ENCODE measurements at places on chromosomes 6 and 20.

- no peak overlapping the region for H3K27ac ChIP-seq
- H3K36me3 ChIP-seq = no peaks in the 10 kb centered on the region
- DNase-seq = no peak
- H3K4me1 ChIP-seq = no peaks in the 10 kb centered on the region
- peaks cover 2% of the 10 kb centered on the region for H3K27me3 ChIP-seq
Measured at GRCh38 chr6:44567406-44567805, 179.9 kb downstream of the CDC5L start.

- no peaks in the 10 kb centered on the region for H3K27me3 ChIP-seq
- no peak for DNase-seq
- no peaks in the 10 kb centered on the region for H3K36me3 ChIP-seq
- H3K27ac ChIP-seq = no peak overlapping the region
- H3K4me1 ChIP-seq = peaks cover 40% of the 10 kb centered on the region
- no peak overlapping the region for H3K4me3 ChIP-seq
Measured at GRCh38 chr6:15272562-15272961, 26.7 kb downstream of the JARID2 start.

GRCh38 chr6:69706724-69707123, 90.1 kb downstream of the LMBRD1 start:
- no peaks in the 10 kb centered on the region for H3K4me1 ChIP-seq
- H3K27ac ChIP-seq = no peak overlapping the region
- peaks cover 26% of the 10 kb centered on the region for H3K36me3 ChIP-seq
- H3K27me3 ChIP-seq = no peaks in the 10 kb centered on the region

- peak; percentile 62 for DNase-seq
- H3K4me1 ChIP-seq = peaks cover 77% of the 10 kb centered on the region
- no peaks in the 10 kb centered on the region for H3K27me3 ChIP-seq
- peaks cover 13% of the 10 kb centered on the region for H3K36me3 ChIP-seq
- H3K4me3 ChIP-seq = peak overlapping the region; percentile 60
- peak overlapping the region; percentile 97 for H3K27ac ChIP-seq
Measured at GRCh38 chr6:53335224-53335994, 13.3 kb downstream of the ELOVL5 start.

- peaks cover 42% of the 10 kb centered on the region for H3K4me1 ChIP-seq
- no peaks in the 10 kb centered on the region for H3K36me3 ChIP-seq
- DNase-seq = peak; percentile 59
- H3K4me3 ChIP-seq = peak overlapping the region; percentile 37
Measured at GRCh38 chr20:64083378-64083803, 807 bp downstream of the LKAAEAR1 start.

DNA sequence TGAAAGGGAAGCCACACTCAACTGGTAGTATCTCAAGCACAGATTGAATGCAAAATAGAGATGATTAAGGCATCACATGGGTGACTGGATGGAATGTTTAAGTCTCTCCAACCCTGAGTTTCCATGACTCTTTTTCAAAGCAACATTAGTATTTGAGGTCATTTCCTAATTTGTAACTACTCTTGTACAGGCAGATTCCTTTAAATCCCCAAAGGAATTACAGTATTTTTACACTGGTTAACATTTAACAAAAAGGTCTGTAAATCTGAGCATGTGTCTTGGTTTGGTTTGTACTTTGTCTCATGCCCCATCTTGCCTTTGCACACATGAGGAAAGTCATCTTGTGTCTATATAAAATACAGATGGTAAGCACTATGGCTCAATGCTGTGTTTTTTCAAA, 15.1 kb downstream of the RMND1 start:
- DNase-seq = no peak
- H3K4me1 ChIP-seq = peaks cover 6% of the 10 kb centered on the region
- no peak overlapping the region for H3K27ac ChIP-seq
- no peak overlapping the region for H3K4me3 ChIP-seq
- H3K36me3 ChIP-seq = peaks cover 14% of the 10 kb centered on the region
- no peaks in the 10 kb centered on the region for H3K27me3 ChIP-seq

DNA sequence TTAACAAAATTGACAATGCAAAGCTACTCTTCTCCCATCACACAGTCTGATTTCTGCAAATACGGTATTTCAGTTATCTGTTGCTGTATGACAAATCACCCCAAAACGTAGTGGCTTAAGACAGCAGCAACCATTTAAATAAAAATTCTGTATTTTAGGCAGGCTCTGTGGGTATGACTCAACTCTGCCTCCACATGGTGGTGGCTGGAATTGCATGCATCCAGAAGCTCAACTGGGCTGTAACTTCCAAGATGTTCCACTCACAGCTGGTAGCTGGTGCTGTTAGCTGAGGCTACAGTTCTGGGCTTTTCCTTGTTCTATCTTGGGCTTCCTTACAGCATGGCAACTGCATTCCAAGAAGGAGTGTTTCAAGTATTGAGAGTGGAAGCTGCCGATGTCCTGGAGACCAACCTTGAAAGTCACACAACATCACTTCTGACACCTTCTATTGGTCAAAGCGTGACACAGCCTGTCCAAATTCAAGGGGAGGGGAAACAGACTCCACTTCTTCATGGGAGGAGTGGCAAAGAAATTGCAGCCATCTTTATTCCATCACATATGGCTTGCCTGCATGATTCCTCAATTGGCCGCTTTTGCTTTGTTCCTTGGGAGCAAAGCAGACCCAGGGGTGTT, 39.7 kb upstream of the TULP1 start:
- no peaks in the 10 kb centered on the region for H3K4me1 ChIP-seq
- H3K36me3 ChIP-seq = no peaks in the 10 kb centered on the region
- no peaks in the 10 kb centered on the region for H3K27me3 ChIP-seq
- no peak overlapping the region for H3K27ac ChIP-seq
- no peak overlapping the region for H3K4me3 ChIP-seq
- peak; percentile 81 for DNase-seq

DNA sequence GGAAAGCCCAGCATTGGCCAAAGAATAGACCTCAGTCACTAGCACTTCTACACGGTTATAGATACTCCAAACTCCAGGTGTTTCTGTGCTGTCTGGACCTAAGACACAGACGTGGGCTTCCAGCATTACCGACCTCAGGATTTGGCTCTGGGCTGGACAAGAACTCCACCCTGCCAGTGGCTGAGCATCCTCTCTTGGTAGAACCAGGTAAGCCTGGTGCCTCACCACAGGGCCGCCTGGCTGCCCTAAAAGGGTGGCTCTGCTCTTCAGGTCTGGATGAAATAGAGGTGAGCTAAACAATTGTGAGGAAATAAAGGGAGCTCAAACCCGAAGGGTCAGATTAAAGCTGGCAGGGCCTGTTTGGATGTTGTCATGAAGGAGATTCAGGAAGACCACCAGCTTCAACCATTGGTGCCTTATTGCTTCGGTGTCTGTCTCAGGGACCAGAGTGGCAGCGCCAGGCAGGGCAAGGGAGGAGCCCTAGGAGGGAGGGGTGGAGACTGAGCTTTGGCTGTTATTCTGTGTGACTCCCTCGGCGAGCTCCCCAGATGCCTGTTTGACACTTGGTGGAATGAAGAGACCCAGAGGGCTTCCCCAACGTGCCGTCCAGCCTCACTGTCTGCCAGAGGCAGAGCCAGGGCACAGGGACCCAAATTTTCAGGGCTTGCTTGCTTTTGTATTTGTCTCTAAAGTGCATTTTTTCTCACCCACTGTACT, 8.6 kb downstream of the SYNDIG1 start:
- no peaks in the 10 kb centered on the region for H3K27me3 ChIP-seq
- H3K36me3 ChIP-seq = no peaks in the 10 kb centered on the region
- H3K4me1 ChIP-seq = no peaks in the 10 kb centered on the region
- H3K4me3 ChIP-seq = no peak overlapping the region
- no peak overlapping the region for H3K27ac ChIP-seq
- no peak for DNase-seq

GRCh38 chr6:159833556-159833955, 33.5 kb downstream of the PNLDC1 start:
- H3K4me1 ChIP-seq = peaks cover 23% of the 10 kb centered on the region
- H3K27ac ChIP-seq = no peak overlapping the region
- no peaks in the 10 kb centered on the region for H3K36me3 ChIP-seq

DNA sequence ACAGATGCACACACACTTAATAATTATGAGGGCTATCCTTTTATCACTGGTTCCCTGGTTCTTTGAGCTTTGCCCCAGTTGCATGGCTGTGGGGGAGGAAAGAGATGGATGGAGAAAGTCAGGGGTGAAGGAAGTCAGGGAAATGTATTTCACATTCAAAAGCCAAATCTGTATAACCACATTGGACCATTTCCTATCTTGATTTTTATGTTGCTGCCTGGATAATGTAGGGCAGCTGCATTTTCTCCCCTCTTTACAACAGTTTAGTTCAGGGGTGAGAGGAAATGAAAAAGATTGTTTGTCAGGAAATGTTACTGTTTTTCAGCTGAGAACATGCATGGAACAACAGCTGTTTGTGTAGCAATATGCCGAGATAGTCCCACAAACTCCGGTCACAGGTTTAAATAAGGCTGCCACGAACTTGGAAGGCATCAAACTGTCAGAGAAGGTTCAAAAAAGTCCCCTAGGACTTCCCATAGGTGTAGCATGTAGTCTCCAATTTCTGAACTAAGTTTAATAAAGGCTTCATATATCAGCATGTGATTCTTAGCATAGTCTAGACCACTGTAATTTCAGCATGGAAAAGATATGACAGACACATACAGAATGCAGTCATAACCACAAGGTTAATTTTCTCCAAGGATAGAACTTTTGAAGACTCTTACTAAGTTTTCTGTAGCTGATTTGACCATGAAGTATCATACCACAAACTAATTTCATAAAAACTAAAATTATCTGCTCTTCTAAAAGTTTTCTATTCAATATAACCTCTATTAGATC, 82.1 kb upstream of the COL21A1 start:
- H3K27me3 ChIP-seq = no peaks in the 10 kb centered on the region
- H3K4me1 ChIP-seq = no peaks in the 10 kb centered on the region
- no peak overlapping the region for H3K4me3 ChIP-seq
- H3K27ac ChIP-seq = no peak overlapping the region

DNA sequence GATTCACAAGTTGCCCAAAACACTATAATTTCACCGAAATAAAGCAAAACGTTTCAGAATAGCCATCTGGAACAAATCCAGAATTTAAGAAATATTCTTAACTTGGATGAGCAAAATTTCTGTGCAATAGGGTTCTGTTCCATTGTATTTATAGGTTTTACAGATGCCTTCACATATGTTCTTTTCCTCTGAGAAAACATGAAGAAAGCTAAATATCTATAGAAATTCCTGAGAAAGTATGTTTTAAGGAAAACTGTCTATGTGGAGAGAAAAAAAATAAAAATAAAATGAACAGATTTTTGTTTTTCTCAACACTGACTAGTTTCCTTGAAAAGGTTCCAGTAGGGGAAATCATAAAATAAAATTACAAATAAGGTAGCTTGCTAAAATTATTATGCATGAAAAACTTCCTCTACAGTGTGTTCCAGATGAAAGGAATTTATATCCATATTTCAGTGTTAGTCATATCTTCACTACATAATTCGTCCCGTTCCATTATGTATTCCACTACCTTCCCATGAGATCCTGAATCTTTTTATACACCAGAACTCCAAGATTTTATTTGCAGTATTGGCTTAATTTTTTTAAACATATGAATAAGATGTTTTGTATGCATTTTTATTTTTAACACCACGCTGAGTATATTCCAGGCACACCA, 42.4 kb upstream of the TMX4 start:
- no peaks in the 10 kb centered on the region for H3K4me1 ChIP-seq
- no peak overlapping the region for H3K27ac ChIP-seq
- DNase-seq = no peak
- no peaks in the 10 kb centered on the region for H3K27me3 ChIP-seq

DNA sequence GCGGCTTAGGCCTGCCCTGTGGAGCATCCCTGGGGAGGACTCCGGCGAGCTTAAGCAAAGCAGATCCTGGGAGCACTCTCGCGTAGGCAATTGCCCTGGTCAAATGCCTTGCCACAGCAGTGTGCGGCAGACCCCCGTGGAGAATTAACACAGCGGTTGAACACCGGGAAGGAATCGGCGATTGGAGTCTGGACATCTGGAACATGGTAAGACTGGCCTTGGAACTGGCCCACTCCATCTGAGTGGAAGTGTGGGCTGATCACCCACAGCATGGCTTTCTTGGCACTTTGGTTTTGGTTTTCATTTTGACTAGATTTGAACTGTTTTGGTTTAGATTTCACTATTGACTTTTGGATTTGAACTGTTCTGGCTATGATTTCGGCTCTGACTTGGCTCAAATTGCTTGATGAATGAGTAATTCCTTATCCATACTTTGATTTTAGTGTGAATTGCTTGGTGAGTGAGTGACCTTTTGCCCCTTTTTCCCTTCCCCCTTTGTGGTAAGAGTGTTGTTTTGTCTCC, 300.7 kb downstream of the RNGTT start:
- no peak for DNase-seq
- H3K4me3 ChIP-seq = no peak overlapping the region
- H3K36me3 ChIP-seq = peaks cover 3% of the 10 kb centered on the region
- no peaks in the 10 kb centered on the region for H3K4me1 ChIP-seq
- no peak overlapping the region for H3K27ac ChIP-seq

DNA sequence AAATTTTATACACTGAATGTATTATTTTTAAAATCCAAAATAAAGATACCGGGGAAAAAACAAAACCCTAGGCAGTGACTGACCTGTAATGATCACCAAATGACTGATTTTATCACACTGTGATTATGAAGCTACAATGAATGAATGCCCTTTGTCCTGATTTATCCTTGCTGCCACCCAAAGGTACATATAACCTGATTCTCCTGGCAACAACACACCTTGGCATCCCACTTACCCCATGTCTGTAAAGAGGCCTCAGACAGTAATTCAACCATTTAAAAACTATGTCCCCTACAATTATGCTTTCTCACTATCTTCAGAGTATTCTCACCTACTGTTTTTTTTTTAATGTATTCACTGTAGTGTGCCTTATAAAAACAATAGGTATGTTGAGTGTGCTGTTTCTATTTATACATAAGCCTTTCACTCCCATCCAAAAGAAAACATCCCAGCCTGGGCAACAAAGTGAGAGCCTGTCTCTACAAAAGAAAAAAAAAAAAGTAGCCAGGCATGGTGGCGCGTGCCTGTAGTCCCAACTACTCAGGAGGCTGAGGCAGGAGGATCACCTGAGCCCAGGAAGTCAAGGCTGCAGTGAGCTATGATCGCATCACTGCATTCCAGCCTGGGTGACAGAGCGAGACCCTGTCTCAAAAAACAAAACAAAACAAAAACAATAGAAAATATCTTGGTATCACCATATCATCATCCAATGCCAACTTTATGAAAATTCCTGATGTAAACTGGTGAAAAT, 21.7 kb downstream of the B4GALT5 start:
- DNase-seq = no peak
- no peaks in the 10 kb centered on the region for H3K36me3 ChIP-seq
- no peaks in the 10 kb centered on the region for H3K27me3 ChIP-seq
- no peak overlapping the region for H3K4me3 ChIP-seq

DNA sequence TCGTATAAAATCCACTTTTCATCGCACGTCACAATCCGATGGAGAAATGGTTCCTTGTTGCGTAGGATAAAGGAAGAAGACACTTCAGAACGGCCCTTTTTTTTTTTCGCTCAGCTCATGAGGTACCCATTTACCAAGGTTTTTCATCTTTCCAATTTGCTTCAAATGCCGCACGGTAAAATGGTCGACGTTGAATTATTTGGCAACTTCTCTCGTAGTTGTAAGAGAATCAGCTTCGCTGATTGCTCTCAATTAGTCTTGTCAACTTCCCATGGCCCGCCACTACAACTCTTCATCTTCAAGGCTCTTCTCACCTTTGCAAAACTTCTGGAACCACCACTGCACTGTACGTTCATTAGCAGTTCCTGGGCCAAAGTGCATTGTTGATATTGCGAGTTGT, 28.8 kb downstream of the POM121L2 start:
- peaks cover 2% of the 10 kb centered on the region for H3K4me1 ChIP-seq
- no peak overlapping the region for H3K4me3 ChIP-seq
- no peak overlapping the region for H3K27ac ChIP-seq
- no peak for DNase-seq
- H3K27me3 ChIP-seq = peaks cover 81% of the 10 kb centered on the region

GRCh38 chr6:149854532-149854931, 9.6 kb downstream of the LRP11 start:
- peaks cover 9% of the 10 kb centered on the region for H3K4me1 ChIP-seq
- H3K27ac ChIP-seq = no peak overlapping the region
- no peaks in the 10 kb centered on the region for H3K36me3 ChIP-seq
- H3K27me3 ChIP-seq = no peaks in the 10 kb centered on the region
- no peak for DNase-seq
